ENCODE measurements at places on chromosomes 5 and 9. TPM values are rescaled to one million over a fixed set of nuclear protein-coding genes. Genes with fewer than 3 reads are reported as not detected.

DNA sequence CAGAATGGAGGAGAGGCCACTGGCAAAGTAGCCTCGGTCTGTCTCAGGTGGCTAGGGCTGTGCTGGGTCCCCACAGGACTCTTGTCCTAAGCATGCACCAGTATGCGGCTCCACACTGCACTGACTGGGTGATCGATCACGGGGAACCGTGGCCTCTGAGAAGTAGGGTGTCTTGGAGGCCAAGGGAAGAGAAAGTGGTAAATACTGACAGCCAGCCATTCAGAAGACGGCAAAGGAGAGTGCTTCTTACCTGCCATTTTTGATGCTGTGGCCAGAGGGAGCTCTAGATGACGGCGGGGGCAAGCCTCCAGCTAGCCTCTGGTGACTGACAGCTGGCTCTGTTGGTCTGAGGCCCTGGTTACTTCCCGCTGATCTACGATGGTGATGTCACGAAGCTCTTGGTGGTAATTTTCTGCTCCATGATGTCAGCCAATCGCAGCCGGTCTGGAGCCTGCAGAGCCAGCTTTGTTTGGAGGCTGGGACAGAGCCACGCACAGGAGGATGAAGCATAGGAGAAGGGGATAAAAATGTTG lies 40.4 kb upstream of the GADD45G start:
- DNase-seq: no peak

DNA sequence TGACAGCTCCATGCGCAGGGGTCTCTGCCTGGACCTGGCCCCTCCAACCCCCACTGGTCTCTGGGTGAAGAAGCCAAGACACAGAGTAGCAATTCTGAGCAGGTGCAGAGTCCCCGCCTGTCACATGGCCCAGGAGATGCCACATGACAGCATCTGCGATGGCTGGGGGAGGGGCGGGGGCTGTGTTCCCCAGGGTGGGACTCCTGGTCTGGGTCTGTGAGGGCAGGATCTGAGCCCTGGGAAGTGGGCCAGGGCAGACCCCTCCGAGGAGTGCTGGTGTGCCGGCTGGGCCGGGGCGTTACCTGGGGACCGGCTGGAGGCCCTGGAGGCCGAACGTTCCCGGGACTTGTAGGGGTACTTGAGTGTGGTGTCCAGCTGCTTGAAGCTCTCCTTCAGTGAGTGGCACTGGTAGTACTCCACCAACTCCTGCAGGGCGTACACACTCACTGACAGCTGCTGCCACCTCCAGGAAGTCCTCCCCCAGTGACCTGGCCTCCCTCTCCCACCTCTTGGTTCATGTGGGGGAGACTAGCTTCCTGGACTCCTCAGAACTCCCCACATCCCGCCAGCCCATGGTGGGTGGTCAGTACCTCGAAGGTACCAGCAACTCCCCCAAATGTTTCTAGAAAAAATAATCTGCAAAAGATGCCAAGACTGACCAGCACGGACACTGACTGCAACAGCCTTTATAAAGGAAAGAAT lies 32.1 kb upstream of the SARDH start:
- no peak for DNase-seq

DNA sequence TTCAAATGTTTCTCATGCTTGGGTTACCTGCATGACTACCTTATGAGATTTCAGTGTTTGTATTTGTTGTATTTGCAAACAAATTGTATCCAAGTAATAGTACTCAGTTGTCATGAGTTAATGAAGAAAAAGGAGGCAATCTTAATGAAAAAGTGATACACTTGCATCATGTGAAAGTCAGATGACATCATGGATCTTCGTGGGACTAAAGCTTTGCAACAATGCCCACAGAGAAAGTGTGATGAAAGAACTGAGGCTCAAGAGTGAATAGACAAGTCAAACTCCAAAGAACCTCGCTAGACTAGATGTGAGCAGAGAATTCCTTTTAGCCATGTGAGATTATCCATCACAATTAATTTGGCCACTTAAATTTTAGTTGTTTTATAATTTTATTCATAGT lies 75.4 kb upstream of the ADRB2 start:
- DNase-seq: no peak

PFN3 gene
- not detected for total RNA-seq

DNA sequence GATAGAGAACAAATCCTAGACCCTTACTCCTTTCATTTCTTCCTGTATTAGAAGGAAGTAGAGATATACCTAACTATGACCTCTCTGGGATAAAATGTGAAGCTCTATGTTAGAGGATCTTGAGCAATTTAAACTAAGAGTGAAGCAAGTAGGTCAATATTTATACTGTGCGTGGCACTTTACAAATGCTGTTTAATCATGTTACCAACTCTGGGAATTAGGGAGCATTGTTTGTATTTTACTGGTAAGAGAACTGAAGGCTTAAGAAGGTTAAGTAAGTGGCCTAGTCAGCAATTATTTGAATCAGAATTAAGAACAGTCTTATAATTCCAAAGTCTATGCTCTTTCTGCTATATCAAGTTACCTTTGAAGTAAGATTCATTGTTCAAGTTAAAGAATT lies 12.0 kb downstream of the TNC start:
- no peak for DNase-seq

GRCh38 chr5:68898951-68899471 lies 194.8 kb upstream of the SLC30A5 start:
- no peak for DNase-seq

GRCh38 chr5:36655161-36655560 lies 48.8 kb downstream of the SLC1A3 start:
- DNase-seq: no peak

GRCh38 chr5:171623551-171624097 lies 162.0 kb upstream of the SMIM23 start:
- no peak for DNase-seq

DNA sequence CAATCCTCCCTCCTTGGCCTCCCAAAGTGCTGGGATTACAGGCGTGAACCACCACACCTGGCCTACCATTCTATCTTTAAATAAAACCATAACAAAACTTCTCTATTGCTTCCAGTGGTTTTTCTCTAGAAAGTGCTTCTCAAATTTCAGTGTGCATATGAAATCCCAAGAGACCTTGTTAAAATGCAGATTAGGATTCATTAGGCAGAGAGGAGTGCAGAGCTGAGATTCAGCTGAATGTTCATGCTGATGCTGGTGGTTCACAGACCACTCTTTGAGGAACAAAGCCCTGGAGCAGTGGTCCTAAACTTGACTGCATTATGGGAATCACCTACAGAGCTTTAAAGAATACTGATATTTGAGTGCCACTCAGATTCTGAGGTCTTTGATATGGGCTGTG lies 28.2 kb downstream of the CARD6 start:
- no peak for DNase-seq

GRCh38 chr5:96753848-96754247 lies 53.9 kb downstream of the ERAP1 start:
- DNase-seq: no peak

DNA sequence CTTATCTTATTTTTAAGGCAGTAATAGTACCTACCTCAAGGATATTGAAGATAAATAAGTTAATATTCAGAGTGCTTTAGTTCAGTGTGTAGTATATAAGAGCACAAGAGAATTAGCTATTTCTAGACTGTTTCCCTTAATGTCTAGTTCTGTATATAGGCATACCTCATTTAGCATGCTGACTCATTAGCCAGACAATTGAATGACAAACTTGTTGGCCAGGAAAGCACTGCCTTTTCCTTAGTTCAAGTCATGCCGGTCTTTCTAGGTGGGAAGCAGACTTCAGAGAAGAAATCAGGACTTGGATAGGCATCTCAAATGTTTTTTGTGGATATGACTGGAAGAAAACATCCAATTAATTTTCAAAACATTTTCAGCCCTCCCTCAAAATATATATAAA lies 3.2 kb upstream of the FBXO4 start:
- no peak for DNase-seq

- DNase-seq: no peak
These were observed 11.7 kb downstream of the SPDL1 start for GRCh38 chr5:169595172-169595820.

DNA sequence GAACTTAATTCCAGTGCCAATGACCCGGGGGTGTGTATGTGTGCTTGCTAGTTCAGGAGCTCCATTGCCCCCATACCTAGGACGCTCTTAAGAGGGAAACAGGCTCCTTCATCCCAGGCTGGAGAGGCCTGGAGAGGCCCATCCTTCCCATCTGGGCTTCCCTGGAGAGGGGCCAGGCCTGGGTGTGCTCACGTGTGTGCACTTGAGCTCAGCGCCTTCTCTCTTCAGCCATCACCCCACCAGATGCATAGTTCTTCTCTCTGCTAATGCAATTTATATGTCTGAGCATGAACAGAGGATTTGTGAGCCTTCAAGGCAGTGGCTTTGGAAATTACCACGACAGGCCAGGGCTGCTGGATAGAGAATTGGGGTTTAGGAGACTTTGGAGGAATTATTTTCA lies 48.6 kb upstream of the SHB start:
- no peak for DNase-seq

- DNase-seq: no peak
These were observed 88.9 kb downstream of the ANKRD55 start for GRCh38 chr5:56144211-56144610.

DNA sequence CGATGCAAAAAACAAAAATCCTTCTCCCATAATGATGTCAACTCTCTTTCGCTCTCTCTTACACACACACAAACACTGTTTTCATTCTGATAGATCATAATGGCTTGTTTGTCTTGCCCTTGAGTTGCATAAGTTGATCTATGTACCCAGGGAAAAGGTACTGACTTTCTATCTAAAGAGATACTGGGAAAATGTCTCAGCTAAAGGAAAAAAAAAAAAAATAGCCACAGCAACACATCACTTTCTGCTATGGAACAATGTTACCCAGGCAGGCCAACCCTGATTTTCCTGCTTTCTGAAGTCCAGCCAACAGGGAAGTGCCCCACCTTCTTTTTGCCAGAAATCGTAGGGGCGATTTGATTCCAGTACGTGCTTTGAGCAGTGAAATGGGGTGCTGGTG lies 212.6 kb upstream of the ACTBL2 start:
- DNase-seq: no peak
